ENCODE measurements at places on chromosomes 1 and 21. TPM values are rescaled to one million over a fixed set of nuclear protein-coding genes. Genes with fewer than 3 reads are reported as not detected.

PGD gene
- 214 TPM for polyA plus RNA-seq

TMCC2 gene
- 0.47 TPM for polyA plus RNA-seq

SRGAP2C gene
- polyA plus RNA-seq = 2.3 TPM

WDR64 gene
- polyA plus RNA-seq = not detected

ZNF281 gene
- polyA plus RNA-seq = 21.2 TPM

PHC2 gene
- 4.8 TPM for polyA plus RNA-seq

FCGR1A gene
- not detected for polyA plus RNA-seq

KCNN3 gene
- polyA plus RNA-seq = 26.4 TPM

NAV1 gene
- polyA plus RNA-seq = 0.35 TPM

MTARC1 gene
- 1.5 TPM for polyA plus RNA-seq

SMPDL3B gene
- 0.56 TPM for polyA plus RNA-seq

MORC3 gene
- polyA plus RNA-seq = 15.2 TPM

CR2 gene
- 64.3 TPM for polyA plus RNA-seq

GCLM gene
- 17.3 TPM for polyA plus RNA-seq

RPE65 gene
- not detected for polyA plus RNA-seq

OR2L2 gene
- not detected for polyA plus RNA-seq

DNAJC6 gene
- polyA plus RNA-seq = 2.5 TPM

OR2T3 gene
- polyA plus RNA-seq = 4.1 TPM

PSMA5 gene
- polyA plus RNA-seq = 263 TPM

CELA3A gene
- not detected for polyA plus RNA-seq

PROK1 gene
- not detected for polyA plus RNA-seq

DIO1 gene
- polyA plus RNA-seq = not detected

HHIPL2 gene
- not detected for polyA plus RNA-seq

CASQ1 gene
- 0.10 TPM for polyA plus RNA-seq

C1orf226 gene
- polyA plus RNA-seq = not detected

TMEM240 gene
- not detected for polyA plus RNA-seq

All from GM12878 (cell line).